Ovary (tissue), 10 donors: ENCODE measurements at places on chromosomes 7 and 10. TPM values are rescaled to one million over a fixed set of nuclear protein-coding genes. Genes with fewer than 3 reads are reported as not detected.

The STX1A gene
- total RNA-seq = 9.8 TPM

The ANKRD2 gene
- total RNA-seq = not detected

The PHKG1 gene
- total RNA-seq = 1.1 TPM

The IFIT1B gene
- total RNA-seq = 0.18 TPM

The MOGAT3 gene
- total RNA-seq = not detected

The NPFFR1 gene
- 0.35 TPM for total RNA-seq

The PVRIG gene
- total RNA-seq = not detected

The HOXA7 gene
- 4.5 TPM for total RNA-seq

The BLNK gene
- total RNA-seq = 2.2 TPM

The SYPL1 gene
- 71.5 TPM for total RNA-seq

The TRPV5 gene
- not detected for total RNA-seq

The ADCY1 gene
- 2.0 TPM for total RNA-seq

The HOGA1 gene
- total RNA-seq = 0.47 TPM

The CTAGE15 gene
- total RNA-seq = 0.63 TPM

The GIMAP6 gene
- 11.4 TPM for total RNA-seq

The GOLGA7B gene
- 0.12 TPM for total RNA-seq

The ACSL5 gene
- 21.2 TPM for total RNA-seq

The GCK gene
- total RNA-seq = 1.1 TPM

The AGAP5 gene
- total RNA-seq = 8.9 TPM

The SPDYE5 gene
- total RNA-seq = 0.10 TPM

The NANOS1 gene
- total RNA-seq = 1.4 TPM

The AUTS2 gene
- 42.0 TPM for total RNA-seq

The SPDYE1 gene
- not detected for total RNA-seq

The OR13A1 gene
- not detected for total RNA-seq
